Psoas muscle (tissue), 8 donors: ENCODE measurements at places on chromosomes 16 and 17.
A peak's percentile ranks its signal among the peaks of the same experiment; 100 is the strongest.

DNA sequence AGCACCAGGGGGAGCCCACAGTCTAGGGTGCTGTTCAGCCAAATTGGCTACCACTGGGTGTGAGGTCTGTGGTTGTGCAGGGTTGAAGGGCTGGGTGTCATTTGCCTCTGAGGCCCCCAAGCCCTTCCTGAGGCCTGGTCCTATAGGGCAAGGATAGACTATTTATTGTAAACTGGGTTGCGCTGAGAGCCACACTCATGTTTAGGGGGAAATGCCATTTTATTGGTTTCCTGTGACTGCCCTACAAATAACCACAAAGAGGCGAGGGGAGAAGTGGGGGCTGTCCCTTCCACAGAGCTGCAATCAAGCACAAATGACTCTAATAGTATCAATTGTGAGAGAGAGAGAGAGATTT, 3.6 kb upstream of the ZCCHC14 start:
- no peak overlapping the region for H3K4me3 ChIP-seq
- DNase-seq = no peak
- no peak overlapping the region for H3K27ac ChIP-seq
- H3K27me3 ChIP-seq = no peaks in the 10 kb centered on the region
- H3K36me3 ChIP-seq = no peaks in the 10 kb centered on the region
- H3K4me1 ChIP-seq = no peaks in the 10 kb centered on the region

GRCh38 chr16:80433623-80434022, 107.2 kb upstream of the DYNLRB2 start:
- H3K36me3 ChIP-seq = no peaks in the 10 kb centered on the region
- H3K4me1 ChIP-seq = no peaks in the 10 kb centered on the region
- no peak overlapping the region for H3K27ac ChIP-seq
- no peak overlapping the region for H3K4me3 ChIP-seq

GRCh38 chr16:84332975-84333684, 35.2 kb upstream of the ATP2C2 start:
- no peaks in the 10 kb centered on the region for H3K4me1 ChIP-seq
- peak; percentile 17 for DNase-seq
- H3K36me3 ChIP-seq = no peaks in the 10 kb centered on the region
- H3K27ac ChIP-seq = no peak overlapping the region

DNA sequence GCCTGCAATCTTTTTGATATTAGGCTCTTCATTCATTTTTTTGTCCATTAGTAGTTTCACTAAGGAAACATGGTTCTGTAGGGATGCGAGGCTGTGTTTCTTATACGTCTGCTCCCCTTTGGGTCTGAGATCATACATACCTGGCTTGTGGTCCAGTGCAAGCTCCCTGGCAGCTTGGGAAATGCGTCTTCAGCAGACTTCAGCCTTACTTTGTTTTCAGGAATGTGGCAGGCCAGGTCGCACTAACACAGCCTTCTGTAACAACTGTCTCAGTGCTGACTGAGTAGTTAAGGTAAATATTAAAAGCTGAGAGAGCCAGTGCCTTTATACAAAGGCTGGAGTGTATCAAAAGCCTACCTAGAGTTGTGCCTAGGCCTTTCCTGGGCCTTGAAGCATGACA, 970.5 kb upstream of the EEF2KMT start:
- H3K4me1 ChIP-seq = no peaks in the 10 kb centered on the region
- H3K4me3 ChIP-seq = no peak overlapping the region
- H3K36me3 ChIP-seq = no peaks in the 10 kb centered on the region
- no peaks in the 10 kb centered on the region for H3K27me3 ChIP-seq
- no peak for DNase-seq

- no peak overlapping the region for H3K27ac ChIP-seq
- peak; percentile 41 for DNase-seq
- H3K27me3 ChIP-seq = no peaks in the 10 kb centered on the region
- no peaks in the 10 kb centered on the region for H3K36me3 ChIP-seq
- H3K4me1 ChIP-seq = peaks cover 13% of the 10 kb centered on the region
These were observed 215.1 kb upstream of the GSE1 start for GRCh38 chr16:85398050-85398451.

GRCh38 chr16:21301895-21302291, 23.8 kb upstream of the CRYM start:
- peak overlapping the region; percentile 64 for H3K4me3 ChIP-seq
- H3K4me1 ChIP-seq = peaks cover 8% of the 10 kb centered on the region
- no peaks in the 10 kb centered on the region for H3K36me3 ChIP-seq
- no peak for DNase-seq

GRCh38 chr17:34110315-34110714, 144.8 kb upstream of the CCL2 start:
- H3K36me3 ChIP-seq = no peaks in the 10 kb centered on the region
- H3K27me3 ChIP-seq = peaks cover 6% of the 10 kb centered on the region
- H3K4me3 ChIP-seq = no peak overlapping the region
- H3K4me1 ChIP-seq = no peaks in the 10 kb centered on the region
- no peak for DNase-seq

DNA sequence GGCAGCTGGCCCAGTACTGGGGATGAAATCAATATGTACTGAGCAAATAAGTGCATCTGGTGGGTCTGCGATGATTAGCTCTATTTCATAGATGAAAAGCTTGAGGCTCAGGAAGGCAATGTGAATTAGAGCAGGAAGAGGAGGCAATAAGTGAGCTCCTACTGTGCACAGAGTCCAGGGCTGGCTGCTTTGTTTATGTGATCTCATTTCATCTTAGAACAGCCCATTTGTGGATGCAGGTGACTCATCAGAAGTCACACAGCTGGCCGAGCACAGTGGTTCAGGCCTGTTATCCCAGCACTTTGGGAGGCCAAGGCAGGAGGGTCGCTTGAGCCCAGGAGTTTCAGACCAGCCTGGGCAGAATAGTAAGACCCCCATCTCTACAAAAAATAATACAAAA, 7.1 kb downstream of the TMEM114 start:
- H3K4me1 ChIP-seq = no peaks in the 10 kb centered on the region
- H3K4me3 ChIP-seq = no peak overlapping the region
- no peaks in the 10 kb centered on the region for H3K27me3 ChIP-seq
- H3K27ac ChIP-seq = no peak overlapping the region
- no peaks in the 10 kb centered on the region for H3K36me3 ChIP-seq

DNA sequence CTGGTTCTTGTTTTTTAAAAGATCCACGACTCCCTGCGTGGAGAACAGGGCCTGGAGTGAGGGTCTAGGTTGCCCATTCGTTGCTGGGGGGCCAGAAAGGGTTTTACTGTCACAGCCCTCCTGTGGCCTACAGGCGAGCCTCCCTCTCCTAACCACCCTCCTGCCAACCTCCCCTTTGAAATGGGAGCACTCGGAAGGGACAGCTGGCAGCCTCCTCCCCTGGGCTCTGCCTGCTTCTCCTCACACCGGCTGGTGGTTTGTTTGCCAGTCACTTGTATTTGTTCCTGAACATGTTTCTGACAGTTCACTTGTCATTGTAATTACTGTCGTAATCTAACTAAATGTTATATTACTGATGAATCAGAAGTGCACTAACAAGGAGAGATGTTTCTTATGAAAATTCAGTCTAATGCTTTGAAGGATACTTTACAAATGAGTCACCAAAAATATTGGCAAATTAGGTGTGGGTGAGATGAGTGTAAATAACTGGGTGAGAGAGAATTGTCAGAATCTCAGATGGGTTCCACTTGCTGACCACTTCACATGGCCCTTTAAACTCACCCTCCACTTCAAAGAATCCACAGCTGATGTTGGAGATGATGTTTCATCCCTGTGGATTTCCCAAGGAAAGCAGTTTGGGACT, 2.7 kb upstream of the SPPL2C start:
- no peaks in the 10 kb centered on the region for H3K27me3 ChIP-seq
- no peaks in the 10 kb centered on the region for H3K36me3 ChIP-seq
- DNase-seq = no peak
- H3K27ac ChIP-seq = no peak overlapping the region

DNA sequence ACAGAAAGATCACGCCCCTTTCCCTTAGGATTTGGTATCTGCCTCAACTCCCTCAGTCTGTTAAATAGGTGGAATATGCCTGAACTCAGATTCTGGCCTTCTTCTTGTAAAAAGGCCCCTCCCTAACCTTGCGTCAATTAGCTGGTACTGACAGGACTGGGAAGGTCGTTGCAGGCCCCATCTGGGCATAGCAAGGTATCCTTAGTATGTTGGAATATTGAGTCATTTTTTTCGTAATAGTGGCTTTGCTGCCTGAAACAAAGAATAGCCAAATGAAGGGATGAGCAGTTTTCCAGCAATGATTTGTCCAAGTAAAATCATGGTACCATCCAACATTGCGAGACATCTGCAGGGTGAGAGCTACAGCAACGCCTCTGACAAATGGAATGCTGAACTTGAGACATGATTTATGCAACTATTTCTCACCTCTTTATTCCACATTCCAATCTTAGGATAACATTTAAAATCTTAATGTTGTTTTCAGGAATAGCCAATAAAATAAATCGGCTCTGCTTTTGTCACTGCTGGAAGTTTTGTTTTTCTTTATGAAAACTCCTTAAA, 39.3 kb upstream of the BRD7 start:
- H3K4me3 ChIP-seq = no peak overlapping the region
- no peak overlapping the region for H3K27ac ChIP-seq
- no peak for DNase-seq

- no peaks in the 10 kb centered on the region for H3K36me3 ChIP-seq
- H3K4me1 ChIP-seq = no peaks in the 10 kb centered on the region
- no peak overlapping the region for H3K4me3 ChIP-seq
- H3K27me3 ChIP-seq = no peaks in the 10 kb centered on the region
These were observed 102.4 kb upstream of the CRHR1 start for GRCh38 chr17:45681706-45682105.

DNA sequence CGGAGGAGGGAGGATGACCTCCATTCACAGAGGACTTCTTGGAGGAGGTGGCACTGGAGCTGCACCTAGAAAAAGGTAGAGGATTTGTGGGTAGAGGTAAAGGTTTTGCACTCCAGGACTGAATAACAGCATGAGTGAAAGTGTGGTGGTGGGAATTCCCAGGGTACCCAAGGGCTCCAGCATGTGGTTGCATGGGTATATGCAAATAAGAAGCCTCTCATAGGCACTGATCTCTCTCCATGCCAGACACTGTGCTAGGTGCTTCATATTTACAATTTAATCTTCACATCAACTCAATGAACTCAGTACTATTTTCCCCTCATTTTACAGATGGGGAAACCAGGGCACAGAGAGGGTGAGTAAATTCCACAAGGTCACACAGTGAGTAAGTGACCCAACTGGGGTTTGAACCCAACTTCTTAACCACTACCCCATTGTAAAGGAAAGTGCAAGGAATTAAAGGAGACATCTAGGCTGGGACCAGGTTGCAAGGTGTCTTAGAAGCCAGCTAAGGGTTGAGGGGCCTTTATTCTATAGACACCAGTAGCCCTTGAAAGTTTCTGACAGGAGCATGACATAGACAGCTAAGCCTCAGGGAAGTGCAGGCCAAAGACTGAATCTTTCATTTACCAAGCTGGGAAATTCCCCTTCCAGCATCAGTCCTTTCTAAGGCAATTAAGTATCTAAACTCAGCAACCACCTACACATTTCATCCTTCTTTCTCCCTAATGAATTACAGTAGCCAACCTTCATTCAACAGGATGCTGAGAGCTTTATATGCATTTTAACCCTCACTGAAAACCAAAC, 21.3 kb downstream of the SCNN1B start:
- H3K27me3 ChIP-seq = no peaks in the 10 kb centered on the region
- H3K36me3 ChIP-seq = no peaks in the 10 kb centered on the region
- no peaks in the 10 kb centered on the region for H3K4me1 ChIP-seq
- no peak for DNase-seq
- no peak overlapping the region for H3K27ac ChIP-seq
- no peak overlapping the region for H3K4me3 ChIP-seq

DNA sequence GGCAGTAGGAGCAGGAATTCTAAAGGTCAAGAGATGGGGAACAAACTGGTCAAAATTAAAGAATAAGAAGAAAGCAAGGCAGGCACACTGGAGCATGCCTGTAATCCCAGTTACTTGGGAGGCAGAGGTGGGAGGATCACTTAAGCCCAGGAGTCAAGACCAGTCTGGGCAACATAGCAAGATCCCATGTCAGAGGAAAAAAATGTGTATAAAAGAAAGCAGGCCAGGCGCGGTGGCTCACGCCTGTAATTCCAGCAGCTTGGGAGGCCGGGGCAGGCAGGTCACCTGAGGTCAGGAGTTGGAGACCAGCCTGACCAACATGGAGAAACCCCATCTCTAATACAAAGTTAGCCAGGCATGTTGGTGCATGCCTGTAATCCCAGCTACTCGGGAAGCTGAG, 43.9 kb downstream of the ZNF207 start:
- H3K4me3 ChIP-seq = no peak overlapping the region
- H3K27ac ChIP-seq = no peak overlapping the region
- DNase-seq = no peak
- no peaks in the 10 kb centered on the region for H3K4me1 ChIP-seq

GRCh38 chr16:30570636-30571444, 674 bp downstream of the ZNF688 start:
- no peaks in the 10 kb centered on the region for H3K36me3 ChIP-seq
- H3K4me3 ChIP-seq = peak overlapping the region; percentile 91
- H3K4me1 ChIP-seq = peaks cover 16% of the 10 kb centered on the region
- DNase-seq = peak; percentile 33

DNA sequence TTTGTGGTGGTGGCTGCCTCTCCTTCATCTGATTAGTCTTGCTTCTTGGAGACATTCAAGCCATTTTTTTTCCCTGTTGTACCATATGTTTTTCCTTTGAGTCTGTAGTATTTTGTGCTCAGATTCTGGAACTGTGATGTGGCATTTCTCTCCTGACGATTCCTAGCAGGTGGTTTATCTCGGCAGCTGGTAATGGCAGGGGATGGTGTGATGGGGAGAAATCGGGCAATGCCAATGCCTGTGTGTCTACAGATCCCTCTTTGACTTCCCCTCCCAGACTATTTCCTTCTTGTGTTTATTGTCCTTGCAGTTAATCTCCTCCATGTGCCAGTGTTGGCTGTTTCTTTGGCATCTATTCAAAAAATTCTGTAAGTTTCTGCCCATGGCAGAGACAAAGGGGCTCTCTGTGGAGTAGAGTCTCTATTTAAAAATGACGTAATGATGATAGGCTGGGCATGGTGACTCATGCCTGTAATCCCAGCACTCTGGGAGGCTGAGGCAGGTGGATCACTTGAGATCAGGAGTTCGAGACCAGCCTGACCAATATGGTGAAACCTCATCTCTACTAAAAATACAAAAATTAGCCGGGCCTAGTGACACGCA, 90.2 kb upstream of the ERCC4 start:
- DNase-seq = no peak
- H3K27me3 ChIP-seq = peaks cover 5% of the 10 kb centered on the region
- no peaks in the 10 kb centered on the region for H3K4me1 ChIP-seq
- no peak overlapping the region for H3K27ac ChIP-seq
- H3K36me3 ChIP-seq = no peaks in the 10 kb centered on the region

DNA sequence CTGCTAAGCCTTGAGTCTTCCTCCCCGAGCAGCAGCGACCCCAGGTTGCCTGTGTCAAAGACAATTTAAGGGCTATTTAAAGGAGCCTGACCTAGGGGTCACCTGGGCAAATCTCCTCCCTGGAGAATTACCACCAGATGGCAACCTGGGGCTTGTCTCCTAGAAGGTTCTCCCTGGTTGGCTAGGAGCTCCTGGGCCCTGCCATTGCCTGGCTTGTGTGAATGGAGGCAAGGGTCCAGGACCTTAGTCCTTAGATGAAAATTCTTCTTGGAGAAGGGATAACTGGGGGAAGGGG, 51.3 kb upstream of the TAC4 start:
- H3K4me3 ChIP-seq = no peak overlapping the region
- H3K36me3 ChIP-seq = no peaks in the 10 kb centered on the region
- H3K27me3 ChIP-seq = no peaks in the 10 kb centered on the region
- no peak for DNase-seq
